ENCODE measurements at places on chromosomes 2 and 18.
A peak's percentile ranks its signal among the peaks of the same experiment; 100 is the strongest.

DNA sequence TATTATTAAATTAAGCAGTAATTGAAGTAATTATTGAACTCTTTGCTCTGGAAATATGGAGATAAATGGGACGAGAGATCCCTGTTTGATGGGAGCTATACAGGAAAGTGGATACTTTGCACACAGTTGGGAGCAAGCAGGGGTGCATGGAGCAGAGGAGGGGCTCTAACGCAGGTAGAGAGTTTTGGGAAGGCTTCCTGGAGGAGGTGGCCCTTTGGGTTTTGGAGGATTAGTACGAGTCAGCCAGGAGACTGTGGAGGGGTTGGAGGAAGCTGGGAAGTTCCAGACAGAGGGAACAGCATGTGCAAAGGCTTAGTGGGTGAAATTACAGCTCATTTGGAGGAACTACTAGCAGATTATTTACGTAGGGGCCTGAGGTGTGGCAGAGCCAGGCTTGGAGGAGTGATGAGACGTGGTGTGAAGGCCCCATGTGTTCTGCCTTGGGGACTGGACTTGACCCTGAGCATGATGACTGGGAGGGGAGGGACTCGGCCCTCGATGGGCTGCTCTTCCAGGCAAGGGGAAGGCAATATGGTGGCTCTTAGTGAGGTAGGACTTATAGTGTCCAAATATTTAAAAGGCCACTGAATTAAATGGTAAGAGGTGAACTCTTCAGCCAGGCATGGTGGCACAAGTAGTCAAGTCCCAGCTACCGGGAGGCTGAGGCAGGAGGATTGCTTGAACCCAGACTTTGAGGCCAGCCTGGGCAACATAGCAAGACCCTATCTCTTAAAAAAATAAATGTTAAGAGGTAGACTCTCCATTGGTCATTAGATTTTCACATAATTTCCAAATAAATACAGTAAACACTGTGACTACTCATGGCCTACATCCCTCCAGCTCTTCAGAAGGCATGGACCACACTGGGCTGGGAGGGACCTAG lies 30.2 kb downstream of the GREB1 start:
- DNase-seq = no peak

DNA sequence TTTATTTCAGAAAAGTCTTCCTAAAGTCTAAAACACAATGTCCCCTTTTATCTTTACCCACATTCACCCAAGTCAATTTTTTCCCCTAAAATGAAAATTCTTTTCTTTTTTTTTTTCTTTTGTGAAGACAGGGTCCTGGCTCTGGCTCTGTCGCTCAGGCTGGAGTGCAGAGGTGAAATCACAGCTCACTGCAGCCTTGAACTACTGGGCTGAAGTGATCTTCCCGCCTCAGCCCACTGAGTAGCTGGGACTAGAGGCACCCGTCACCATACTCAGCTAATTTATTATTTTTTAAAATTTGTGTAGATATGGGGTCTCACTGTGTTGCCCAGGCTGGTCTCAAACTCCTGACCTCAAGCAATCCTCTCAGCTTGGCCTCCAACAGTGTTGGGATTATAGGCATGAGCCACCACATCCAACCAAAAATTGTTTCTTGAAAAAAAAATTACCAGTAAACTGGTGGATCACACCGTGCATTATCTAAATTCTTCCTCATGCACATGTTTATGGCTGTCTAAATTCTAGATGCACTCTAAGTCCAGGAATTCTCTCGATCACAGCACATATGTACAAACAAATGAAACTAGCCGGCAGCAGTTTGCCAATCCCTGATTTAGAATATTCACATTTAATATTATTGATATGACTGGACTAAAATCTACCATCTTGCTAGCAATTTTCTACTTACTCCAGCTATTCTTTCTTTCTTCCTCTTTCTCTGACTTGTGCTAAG lies 56.8 kb downstream of the OLA1 start:
- no peak for DNase-seq

GRCh38 chr2:9191041-9191481 lies 15.6 kb upstream of the ASAP2 start:
- DNase-seq = peak; percentile 34

GRCh38 chr2:184654945-184655344 lies 56.6 kb downstream of the ZNF804A start:
- DNase-seq = no peak

GRCh38 chr2:202510911-202511310 lies 123.9 kb upstream of the FAM117B start:
- no peak for DNase-seq

DNA sequence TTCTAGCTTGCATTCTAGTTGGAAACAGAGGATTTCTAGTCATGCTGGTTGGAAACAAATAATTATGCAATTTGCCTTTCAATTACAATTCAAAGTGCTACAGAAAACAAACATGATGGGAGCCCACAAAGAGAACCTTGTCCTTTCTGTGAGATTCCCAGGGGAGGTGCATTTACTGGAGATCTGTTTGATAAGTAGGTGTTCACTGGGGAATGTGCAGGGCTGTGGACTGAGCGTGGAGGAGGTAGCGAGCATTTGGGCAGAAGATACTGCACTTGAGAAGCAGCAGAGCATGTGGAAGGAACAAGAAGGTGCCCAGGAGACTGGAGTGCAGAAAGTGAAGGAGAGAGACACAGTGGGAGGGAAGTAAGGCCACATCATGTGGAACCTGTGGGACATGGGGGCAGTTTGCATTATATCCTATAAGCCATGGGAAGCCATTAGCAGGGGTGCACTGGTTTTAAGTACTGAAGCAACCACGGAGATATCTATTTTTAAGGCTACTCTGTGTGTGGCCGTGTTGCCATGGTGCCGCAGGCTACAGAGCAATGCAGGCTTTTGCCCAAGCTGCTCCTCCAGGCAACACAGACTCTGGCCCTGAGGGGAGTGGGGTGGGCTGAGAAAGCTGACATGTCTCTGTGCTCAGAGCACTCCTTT lies 154.0 kb downstream of the ANTXR1 start:
- DNase-seq = no peak

- DNase-seq = no peak
Measured at GRCh38 chr2:49044350-49045079, 109.8 kb downstream of the FSHR start.

DNA sequence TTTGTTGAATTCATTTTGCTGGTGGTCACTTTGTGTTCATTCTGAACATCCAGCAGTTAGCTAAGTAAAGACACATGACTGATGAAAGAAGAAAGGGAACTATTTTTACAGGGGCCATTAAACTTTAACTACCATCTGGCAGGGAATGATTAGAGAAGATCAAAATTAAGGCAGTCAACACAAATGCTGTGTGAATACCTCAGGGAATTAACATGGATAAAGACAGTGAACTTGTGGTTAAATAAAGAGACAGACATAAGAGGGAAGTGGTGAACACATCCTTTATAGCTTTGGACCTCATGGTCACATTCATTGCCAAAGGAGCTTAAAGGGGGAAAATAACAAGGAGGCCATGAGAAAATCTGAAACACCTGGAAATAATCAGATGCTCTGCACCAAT lies 52.6 kb upstream of the ATP5MC3 start:
- DNase-seq = no peak

DNA sequence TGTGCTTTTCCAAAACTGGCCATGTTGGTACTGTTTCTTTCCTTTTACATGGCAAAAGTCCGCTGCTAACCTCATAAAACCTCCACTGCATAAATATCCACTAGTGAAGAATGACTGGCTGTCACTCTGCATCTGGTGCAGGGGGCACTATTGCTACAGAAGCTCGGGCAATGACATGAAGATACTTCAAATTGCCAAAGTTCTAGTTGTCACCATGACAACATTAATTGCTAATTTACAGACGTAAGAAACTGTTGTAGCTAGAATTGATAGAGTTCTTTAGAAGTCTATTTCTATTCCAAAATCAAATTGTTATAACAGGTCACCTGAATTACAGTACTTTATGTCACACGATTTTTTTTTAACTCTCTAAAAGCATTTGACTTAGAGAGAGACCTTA lies 845 bp downstream of the CFAP210 start:
- DNase-seq = no peak

DNA sequence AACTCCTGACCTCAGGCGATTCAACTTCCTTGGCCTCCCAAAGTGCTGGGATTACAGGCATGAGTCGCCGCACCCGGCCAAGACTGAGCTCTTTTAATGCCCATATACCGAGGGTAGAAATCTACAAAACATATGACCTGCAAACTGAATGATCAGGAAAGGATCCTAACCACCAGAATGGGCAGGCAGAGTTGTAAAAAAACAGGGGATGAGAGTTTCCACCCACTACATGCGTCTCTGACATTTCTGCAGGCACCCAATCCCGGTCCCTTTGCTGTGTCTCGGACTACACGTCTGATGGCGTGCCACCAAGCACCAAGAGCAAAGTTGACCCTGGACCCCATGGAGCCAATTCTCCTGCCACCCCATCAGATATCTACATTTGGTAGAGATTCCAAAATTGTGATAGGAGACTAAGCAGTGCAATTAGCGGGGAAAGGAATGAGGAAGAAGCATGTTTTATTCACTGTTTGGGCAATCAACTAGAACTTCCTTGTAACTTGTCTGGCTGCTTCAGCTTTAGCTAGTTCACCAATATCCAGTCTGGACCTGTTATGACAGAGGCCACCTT lies 74.1 kb downstream of the ATP8B1 start:
- no peak for DNase-seq

GRCh38 chr18:22543769-22544168 lies 126.1 kb upstream of the CTAGE1 start:
- no peak for DNase-seq

- no peak for DNase-seq
Measured at GRCh38 chr2:195824478-195824877, 167.5 kb downstream of the SLC39A10 start.

- no peak for DNase-seq
Measured at GRCh38 chr2:174858745-174859144, 94.5 kb upstream of the CHRNA1 start.

DNA sequence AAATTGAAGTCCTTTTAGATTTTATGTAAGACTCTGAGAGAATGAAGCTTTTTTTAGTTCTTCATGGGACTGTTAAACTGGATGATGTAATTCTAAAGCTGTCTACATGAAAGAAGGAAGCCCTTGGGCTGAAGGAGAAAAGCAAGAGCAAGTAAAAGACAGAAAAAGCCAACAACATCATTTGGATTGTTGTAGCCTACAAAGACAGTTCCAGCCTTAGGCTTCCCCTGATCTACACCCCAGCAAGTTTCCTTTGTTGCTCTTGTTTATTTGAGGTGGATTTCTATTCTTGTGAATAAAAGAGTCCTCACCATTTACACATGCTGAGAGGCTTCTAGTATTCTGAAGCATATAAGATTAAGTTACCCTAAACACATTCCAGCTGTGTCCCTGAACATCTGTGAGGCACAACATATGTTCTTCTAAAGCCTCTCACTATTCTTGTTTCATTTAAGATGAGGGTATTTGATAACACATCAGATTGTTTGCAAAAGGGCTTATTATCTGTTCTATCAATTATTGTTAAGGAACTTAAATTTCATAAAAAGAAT lies 377.8 kb downstream of the LNPK start:
- no peak for DNase-seq

GRCh38 chr2:127413782-127414637 lies 4.2 kb upstream of the PROC start:
- no peak for DNase-seq

- no peak for DNase-seq
Measured at GRCh38 chr2:205660521-205661124, 21.7 kb upstream of the NRP2 start.

Measured in SHP77 (cell line).